ENCODE measurements at places on chromosomes 4 and X. TPM values are rescaled to one million over a fixed set of nuclear protein-coding genes. Genes with fewer than 3 reads are reported as not detected.

- no peak for DNase-seq
Observed at GRCh38 chr4:132384709-132385108, 764.4 kb upstream of the PCDH10 start.

DNA sequence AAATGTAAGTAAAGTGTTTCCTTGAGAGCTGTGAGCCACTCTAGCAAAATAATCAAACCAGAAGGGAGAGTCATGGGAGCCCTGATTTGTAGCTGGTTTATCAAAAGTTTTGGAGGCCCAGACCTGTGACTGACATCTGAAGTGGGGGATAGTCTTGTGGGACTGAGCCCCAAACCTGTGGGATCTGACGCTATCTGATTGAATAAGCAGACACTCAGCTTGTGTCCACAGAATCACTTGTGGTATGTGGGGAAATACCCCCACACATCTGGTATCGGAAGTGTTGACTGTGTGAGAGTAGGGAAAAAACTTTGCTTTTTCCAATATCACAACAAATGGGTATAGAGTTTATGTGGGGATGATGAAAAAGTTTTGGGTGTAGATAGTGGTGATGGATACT lies 35.4 kb downstream of the FUNDC1 start:
- DNase-seq: no peak

GRCh38 chr4:183289688-183290087 lies 30.4 kb downstream of the CLDN22 start:
- no peak for DNase-seq

DNA sequence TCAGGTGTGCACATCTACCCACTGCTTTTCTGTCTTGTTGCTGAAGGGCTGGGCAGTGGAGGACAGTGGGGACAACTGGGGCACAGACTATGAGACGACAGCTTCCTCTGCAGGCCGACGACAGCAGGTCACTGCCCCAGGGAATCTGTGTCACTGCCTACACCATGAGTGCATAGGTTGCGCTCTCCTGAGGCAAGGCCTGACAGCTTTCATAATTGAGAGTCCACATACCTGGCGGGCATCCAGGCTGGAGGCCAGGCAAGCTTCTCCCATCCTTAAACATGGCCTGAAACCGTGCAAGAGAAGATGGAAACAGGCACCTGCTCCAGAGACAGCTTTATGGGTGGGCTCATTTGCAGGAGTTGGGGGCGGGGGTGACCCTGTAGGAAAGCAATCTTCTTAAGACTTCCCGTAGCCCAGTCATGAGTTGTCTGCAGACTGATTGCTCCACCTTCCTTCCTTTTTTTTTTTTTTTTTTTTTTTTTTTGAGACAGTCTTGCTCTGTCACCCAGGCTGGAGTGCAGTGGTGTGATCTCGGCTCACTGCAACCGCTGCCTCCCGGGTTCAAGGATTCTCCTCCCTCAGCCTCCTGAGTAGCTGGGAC lies 2.9 kb downstream of the ANOS1 start:
- DNase-seq: no peak

DNA sequence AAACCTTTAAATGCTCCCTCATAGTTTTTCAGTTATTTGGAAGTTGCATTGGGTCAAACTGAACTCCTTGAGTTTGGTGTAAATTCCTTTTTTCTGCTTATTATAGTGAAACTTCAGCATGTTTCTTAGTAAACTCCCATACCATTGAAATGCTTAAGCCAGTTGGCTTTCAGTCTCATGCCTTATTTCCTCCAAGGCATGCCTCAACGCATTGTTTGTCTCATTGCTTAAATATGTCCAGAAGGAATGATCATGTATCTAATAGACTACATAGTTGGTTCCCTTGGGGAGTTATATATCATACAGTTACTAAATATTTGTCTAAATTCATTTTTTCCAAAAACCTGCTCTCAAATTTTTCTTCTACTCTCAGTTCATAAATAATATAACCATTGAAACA lies 114.0 kb downstream of the STOX2 start:
- DNase-seq: no peak

- no peak for DNase-seq
Observed at GRCh38 chrX:130719413-130719812, 183.6 kb downstream of the ENOX2 start.

DNA sequence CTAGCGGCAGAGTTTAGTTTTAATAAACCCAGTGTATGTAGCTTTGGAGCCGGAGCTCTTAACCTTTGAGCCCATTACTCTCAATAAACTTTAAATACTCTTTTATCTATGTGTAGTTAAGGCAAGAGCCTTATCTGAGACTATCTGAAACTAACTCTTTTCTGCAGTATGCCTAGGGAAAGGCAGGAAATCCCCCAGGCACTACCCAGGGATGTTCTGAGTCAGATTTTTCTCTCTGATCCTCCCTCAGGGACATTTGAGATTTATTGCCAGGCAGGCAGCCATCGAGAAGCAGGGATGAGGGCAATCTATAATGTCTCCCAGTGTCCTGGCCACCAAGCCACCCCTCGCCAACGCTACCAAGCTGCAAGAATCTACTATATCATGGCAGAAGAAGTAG lies 39.1 kb downstream of the HEPH start:
- no peak for DNase-seq

DNA sequence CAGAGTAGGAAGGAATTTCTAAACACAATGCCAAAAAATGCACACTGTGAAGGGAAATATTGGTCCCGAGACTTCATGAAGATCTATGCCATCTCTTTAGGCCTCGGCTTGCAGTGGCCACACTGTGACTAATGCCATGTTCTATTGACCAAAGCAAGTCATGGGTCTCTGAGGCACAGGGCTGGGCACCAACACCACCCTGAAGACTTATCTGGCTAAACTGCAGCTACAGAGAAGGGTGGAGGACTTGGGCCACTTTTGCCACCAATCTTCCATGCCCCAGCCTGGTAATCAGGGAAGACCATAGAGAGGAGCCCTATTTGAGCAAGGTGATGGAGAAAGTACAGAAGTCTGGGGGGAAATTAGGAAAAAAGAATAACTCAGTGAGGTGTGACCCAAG lies 42.1 kb downstream of the HMX1 start:
- DNase-seq: no peak

DNA sequence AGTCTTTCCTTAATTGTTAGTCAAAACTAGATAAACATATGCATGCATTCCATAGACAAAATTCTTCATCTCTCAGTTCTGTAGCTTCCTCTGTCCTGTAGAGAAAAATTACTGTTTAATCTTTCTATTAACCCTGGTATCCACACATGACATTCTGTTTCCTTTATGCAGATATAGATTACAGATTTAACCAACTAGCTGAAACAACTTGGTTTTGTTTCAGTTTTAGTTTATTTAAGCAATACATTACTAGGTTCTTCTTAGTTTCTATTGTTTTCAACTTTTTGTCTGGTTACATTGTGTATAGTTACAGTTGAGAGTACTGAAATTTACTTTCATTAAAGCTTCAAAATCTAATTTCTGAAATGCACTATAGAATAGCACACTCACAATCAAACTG lies 933.9 kb upstream of the EPHA5 start:
- no peak for DNase-seq

DNA sequence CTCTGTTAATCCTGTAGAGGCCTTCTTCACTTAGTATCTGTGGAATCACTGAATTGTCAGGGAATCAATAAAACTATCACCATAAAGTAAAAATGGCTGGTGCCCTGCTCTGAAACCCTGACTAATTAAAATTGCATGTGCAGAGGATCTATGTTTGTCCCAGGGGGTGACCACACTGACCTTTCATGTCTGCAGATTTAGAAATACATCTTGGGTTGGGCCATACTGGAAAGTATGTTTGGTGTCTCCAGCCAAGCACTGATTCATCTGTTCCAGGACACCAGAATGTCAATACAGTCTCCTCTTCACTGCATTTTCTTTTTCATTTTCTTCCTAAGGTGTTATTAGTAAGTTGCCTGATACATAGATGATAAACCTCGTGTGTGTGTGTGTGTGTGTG lies 490.9 kb upstream of the INTU start:
- DNase-seq: no peak

- DNase-seq: no peak
Observed at GRCh38 chr4:158169931-158170690, 2.7 kb downstream of the GASK1B start.

DNA sequence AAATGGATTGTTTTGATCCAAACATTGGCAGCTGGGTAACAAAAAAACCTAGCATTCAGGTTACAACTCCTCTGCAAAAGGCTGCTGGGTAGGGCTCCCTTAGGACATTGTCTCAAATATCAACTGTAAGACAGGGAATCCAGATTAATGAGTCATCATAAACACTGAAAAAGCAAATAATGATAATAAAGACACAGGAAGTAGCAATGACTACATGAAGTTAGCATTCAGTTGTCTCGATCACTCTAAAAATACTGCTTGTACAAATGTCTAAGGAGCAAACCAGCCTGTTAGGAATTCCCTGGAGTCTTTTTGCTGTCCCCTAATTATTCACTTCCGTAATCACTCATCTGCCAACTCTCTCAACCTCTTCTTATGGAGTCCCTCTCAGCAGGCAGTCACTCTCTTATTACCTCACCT lies 259.2 kb downstream of the GPC3 start:
- no peak for DNase-seq

DNA sequence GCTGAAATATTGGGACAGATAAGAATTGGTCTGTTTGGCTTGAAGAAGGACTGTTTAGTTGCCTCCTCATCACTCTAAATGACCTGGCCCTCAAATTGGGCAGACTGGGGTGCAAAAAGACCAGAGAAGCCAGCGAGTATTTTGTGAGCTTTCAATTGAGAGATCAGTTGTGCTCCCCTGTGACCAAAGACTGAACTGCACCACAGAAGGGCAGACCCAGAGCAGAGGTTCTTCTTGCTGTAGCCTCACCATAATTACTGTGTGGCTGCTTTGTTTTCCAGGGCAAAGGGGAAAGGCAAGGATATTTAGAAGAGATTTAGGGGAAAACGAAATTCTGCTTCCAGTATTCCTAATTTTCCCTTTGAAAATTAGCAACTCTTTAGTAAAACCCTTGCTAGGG lies 104.0 kb upstream of the MBNL3 start:
- DNase-seq: no peak

DNA sequence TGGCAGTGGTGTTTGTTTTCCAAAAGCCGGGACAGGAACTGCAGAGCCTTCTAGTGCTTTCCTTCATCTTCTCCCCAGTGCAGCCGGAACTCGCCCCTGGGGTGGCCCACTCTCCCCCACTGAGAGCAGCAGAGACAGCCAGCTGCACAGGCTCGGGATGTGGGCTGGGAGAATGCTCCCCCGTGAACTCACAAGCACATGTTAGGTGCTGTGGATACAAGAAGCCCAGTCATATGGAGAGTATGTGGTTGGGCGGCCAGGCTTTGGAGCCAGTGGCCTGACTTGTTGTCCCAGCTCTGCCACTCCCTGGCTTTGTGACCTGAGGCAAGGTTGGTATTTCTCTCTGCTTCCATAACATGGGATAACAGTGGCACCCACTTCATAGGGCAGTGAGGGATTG lies 9.4 kb upstream of the KIAA0232 start:
- DNase-seq: no peak

TCEAL5 gene
- 0.32 TPM for total RNA-seq

GAGE1 gene
- total RNA-seq: not detected

GRCh38 chr4:102339018-102339417 lies 6.3 kb downstream of the SLC39A8 start:
- DNase-seq: no peak

EFNB1 gene
- total RNA-seq: 15.1 TPM

SPANXN5 gene
- total RNA-seq: not detected

DNA sequence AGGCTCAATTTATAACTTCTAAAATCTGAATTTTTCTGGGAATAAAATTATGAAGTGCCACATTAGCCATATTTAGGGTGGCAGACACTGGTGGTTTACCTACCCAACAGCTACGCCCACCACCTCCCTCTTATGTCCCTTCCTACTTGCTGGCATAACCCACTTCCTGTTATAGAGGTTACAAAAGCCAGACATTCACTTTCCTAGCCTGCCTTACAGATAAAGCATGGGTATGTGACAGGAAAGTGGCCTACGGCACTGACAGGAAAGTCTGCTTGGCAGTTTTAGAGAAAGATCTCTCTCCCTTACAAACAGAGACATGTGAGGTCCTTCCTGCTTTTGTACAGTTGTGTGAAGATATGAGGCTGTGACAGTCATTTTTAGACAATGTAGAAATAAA lies 12.4 kb downstream of the DDX53 start:
- DNase-seq: no peak

- peak; percentile 18 for DNase-seq
Observed at GRCh38 chr4:8840006-8840793, 31.4 kb downstream of the HMX1 start.

DNA sequence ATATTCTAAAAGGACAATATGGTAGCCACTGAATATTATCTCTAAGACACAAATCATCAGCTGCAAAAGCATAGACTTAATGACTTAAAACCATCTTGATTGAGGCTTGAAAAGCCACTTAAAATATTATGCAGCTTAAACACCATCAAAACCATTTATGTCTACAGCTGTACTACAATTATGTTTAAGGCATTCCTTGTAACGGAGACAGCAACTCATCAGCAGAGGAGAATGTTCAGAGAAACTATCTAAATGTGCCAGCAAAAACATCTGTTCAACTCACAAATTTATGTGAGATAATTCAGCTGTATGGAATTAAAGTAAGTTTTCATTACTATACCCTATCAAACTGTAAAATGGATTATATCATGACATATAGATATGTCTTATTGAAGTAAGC lies 147.9 kb upstream of the CTSO start:
- DNase-seq: no peak

- no peak for DNase-seq
Observed at GRCh38 chr4:89434364-89434988, 126.9 kb upstream of the GPRIN3 start.

GRCh38 chr4:102501447-102501696 lies 213 bp downstream of the NFKB1 start:
- no peak for DNase-seq

GRCh38 chr4:101199507-101200285 lies 147.6 kb downstream of the PPP3CA start:
- DNase-seq: no peak

DNA sequence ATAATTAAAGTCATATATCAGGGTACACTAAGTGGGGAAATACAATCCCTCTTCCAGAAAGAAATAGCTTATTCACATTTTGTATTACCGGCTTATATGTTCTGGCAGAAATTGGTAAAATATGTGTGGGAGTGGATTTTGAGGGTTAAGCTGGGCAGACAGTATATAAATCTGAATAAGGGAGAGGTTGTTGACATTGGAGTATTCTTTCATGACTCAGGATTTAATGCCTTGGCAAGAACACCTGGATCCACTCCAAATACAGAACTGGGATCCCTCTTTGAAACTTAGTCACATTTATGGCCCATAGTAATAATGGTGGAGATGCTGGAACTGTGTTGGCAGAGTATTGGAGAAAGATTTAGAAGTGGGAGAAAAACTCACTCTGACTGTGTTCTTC lies 54.3 kb upstream of the TET2 start:
- no peak for DNase-seq

GRCh38 chrX:107421337-107421861 lies 28.1 kb upstream of the FRMPD3 start:
- no peak for DNase-seq

SPANXD gene
- not detected for total RNA-seq

DNA sequence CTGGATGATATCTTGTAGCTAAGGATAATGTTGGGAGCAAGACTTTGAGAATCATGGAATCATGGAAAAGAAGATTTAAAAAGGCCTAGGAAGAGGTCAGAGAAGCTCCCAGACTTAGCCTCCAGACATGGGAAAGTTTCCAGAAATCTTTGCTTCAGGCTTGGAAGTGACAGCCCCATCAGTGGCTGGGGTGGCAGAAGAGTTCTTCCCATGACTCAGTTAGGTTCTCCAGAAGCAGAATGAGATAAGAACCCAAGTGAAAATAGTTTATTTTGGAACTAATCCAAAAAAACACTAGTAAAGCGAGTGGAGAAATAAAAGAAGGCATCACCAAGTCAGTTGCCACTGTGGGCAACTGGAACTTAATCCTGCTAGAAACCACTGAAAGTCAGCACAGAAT lies 506.9 kb downstream of the MID1IP1 start:
- DNase-seq: no peak

HS3ST1 gene
- total RNA-seq: 1.2 TPM

All from Right ventricle myocardium superior (tissue), 1 donor.